Stomach (tissue), 19 donors: ENCODE measurements at places on chromosomes 7 and 10. TPM values are rescaled to one million over a fixed set of nuclear protein-coding genes. Genes with fewer than 3 reads are reported as not detected.

Gene DGKB
- polyA plus RNA-seq: 0.20 TPM

Gene NPSR1
- polyA plus RNA-seq: not detected

Gene TLX1
- polyA plus RNA-seq: not detected

Gene EMX2
- 0.18 TPM for polyA plus RNA-seq

Gene OR2A5
- polyA plus RNA-seq: not detected

Gene FAM200A
- 3.5 TPM for polyA plus RNA-seq

Gene HECW1
- not detected for polyA plus RNA-seq

Gene NUTM2B
- 3.1 TPM for polyA plus RNA-seq

Gene CDNF
- 4.1 TPM for polyA plus RNA-seq

Gene HKDC1
- 0.15 TPM for polyA plus RNA-seq

Gene NUTM2E
- not detected for polyA plus RNA-seq

Gene CUL2
- polyA plus RNA-seq: 8.2 TPM

Gene SPDYE2
- polyA plus RNA-seq: not detected

Gene KCND2
- 0.06 TPM for polyA plus RNA-seq

Gene AKR1B15
- 0.08 TPM for polyA plus RNA-seq

Gene PNLIP
- polyA plus RNA-seq: 1.0 TPM

Gene SLC25A40
- polyA plus RNA-seq: 8.1 TPM
